ENCODE measurements at places on chromosomes 7 and 10. TPM values are rescaled to one million over a fixed set of nuclear protein-coding genes. Genes with fewer than 3 reads are reported as not detected.

Gene COL17A1
- total RNA-seq = not detected

Gene PTPRE
- 16.7 TPM for total RNA-seq

DNA sequence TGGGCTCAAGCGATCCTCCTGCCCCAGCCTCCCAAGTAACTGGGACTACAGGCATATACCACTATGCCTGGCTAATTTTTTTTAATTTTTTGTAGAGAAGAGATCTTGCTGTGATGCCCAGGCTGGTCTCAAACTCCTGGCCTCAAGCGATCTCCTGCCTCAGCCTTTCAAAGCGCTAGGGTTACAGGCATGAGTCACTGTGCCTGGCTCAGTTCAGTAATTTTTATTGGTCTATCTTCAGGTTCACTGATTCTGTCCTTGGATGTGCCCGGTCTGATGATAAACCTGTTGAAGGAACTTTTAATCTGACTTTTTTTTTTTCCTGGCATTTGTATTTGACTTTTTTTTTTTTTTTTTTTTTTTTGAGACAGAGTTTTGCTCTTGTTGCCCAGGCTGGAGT, 40.1 kb upstream of the STRIP2 start:
- peak; percentile 62 for DNase-seq

- peak; percentile 42 for DNase-seq
Measured at GRCh38 chr7:94276795-94277194, 117.9 kb upstream of the COL1A2 start.

DNA sequence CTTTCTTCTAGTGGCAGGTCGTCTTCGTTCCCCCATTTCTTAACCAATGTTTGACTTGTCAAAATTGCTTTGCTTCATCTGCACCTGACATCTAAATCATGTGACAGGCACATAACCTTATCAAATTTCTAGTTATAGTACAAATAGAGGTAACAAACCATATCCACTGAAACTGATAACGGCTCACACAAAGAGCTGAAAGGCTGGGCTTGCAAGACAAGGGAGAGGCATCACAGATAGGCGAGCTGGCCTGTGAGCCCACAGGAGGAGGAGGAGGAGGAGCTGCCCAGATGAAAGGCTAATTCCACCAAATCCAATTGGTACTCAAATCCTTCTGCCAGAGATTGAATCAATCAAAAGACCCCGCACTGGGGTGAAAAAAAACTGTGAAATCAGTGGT, 80.2 kb upstream of the NEBL start:
- no peak for DNase-seq

GRCh38 chr10:89256962-89257361, 5.4 kb upstream of the LIPA start:
- no peak for DNase-seq

- no peak for DNase-seq
Measured at GRCh38 chr10:49113741-49114141, 1.6 kb downstream of the VSTM4 start.

Data from Caki2 (cell line).